ENCODE measurements at places on chromosomes 5 and 9.

- peak; percentile 59 for DNase-seq
Measured at GRCh38 chr9:128558431-128559310, 6.3 kb downstream of the SPTAN1 start.

DNA sequence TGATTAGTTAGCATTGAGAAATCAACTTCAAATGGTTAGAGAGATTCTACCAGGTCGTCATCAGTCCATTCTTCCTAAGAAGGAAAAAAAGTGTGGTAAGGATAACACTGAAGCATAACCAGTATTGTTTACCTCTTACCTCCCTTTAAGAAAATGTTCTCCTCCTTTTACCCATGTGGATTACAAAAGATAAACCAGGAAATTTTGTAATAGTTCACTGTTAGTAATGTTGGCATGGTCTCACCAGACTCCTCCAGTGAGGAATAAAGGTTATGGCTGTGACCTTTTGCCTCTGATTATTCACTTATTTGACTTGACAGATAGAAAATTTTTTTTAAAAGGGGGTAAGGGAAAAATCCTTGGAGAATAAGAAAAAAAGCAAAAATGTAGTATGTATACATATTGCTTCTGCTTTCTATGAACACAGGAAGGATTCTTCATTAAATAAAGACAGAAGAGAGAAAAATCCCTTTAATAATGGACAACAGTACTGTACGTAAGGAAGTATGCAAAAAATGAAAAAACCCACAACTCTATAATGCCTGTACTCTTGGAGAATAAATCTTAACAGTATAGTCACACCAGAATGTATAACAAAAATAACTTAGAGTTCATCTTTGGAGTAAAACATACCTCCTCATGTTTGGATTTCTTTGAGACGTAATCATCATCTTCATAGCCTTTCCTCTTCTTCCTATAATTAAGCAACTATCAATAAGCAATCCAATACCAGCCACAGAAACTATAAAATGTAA lies 18.1 kb downstream of the CCNH start:
- DNase-seq: no peak

- no peak for DNase-seq
Measured at GRCh38 chr5:9124071-9124470, 421.8 kb downstream of the SEMA5A start.

GRCh38 chr5:98570661-98571191 lies 202.7 kb upstream of the RGMB start:
- DNase-seq: no peak

GRCh38 chr5:178116143-178116885 lies 3.0 kb downstream of the N4BP3 start:
- DNase-seq: peak; percentile 55

- DNase-seq: no peak
Measured at GRCh38 chr5:171728686-171729085, 56.9 kb upstream of the SMIM23 start.

GRCh38 chr5:150340614-150341255 lies 16.8 kb upstream of the TCOF1 start:
- DNase-seq: no peak

- DNase-seq: no peak
Measured at GRCh38 chr9:128002959-128003358, 22.2 kb upstream of the EEIG1 start.

DNA sequence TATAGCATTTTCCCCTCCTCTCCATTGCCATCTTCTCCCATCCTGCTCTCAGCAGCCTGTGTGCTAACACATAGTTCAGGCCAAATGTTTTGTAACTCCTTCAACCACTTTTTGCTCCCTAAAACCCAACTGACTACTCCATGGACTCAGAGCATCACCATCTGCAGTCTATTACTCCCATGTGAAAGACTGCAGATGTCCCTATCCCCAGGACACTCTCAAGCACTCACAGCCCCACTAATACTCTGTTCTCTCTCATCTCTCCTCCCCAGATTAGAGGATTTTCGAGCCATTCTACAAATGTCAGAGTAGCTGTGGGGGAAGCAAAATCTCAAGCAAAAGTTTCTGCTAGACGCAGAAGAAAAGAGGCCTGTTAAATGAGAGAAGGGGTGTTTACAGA lies 99.3 kb downstream of the ITGA1 start:
- no peak for DNase-seq

DNA sequence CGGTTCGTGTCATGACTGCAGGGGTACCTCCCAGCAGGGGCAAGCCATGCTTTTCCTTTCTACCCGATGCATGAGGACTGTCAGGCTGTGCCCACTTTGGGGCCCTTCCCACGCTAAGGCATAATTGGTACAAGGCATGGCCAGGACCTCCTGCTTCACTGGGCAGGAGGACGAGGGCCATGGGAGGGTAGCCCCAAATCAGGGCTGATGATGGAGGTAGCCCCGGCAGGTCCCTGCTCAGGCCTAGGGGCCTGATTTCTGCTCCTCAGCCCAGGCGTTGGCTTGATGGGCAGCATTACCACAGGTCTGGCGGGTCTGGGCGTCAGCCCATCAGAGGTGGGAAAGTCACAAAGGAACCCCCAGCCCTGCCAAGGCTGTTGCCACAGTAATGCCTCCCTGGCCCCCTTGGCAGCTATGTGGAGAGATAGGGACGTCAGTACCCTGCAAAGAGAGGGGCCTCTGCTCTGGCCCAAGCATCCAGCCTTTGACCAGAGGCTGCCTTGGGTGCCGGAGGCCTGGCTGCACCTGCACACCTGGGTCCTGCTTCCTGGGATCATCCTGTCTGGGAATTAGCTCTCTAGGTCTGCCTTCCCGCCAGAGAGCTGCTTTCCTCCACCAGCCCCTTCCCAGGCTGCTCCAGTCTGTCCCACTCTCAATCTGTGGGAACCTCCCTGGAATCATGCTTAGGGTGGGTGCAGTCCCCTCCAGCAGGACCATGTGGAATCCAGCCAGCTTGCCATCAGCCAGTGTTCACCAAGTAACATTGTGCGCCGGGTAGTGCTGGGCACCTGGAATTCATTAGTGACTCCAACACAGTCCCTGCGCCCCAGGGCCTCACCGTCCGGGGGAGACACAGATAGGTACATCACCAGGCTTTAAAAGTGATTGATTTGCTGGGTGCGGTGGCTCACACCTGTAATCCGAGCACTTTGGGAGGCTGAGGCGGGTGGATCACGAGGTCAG lies 15.4 kb downstream of the TSPAN17 start:
- no peak for DNase-seq

- no peak for DNase-seq
Measured at GRCh38 chr9:110141227-110141793, 66.6 kb downstream of the C9orf152 start.

GRCh38 chr5:157252711-157253465 lies 13.0 kb upstream of the CYFIP2 start:
- peak; percentile 64 for DNase-seq

DNA sequence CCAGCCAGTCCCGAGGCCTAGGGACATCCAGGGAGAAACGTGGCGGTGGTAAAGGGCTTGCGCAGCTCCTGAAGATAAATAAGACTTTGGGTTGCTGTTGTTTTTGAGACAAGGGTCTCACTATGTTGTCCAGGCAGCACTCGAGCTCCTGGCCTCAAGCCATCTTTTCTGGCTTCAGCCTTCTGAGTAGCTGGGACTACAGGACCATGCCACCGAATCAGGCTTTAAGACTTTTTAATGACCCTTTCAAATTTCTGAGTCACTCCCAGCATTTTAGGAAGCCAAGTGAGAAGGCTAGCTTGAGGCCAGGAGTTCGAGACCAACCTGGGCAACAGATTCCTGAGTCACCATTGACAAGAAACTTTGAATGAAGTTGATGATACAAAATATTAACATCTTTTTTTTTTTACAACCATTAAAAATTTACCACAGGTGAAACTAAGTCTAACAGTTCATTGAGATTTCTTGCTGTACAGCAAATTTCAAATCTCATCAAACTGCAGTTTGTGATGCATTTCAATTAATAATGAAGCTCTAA lies 817 bp upstream of the GNE start:
- peak; percentile 2 for DNase-seq

DNA sequence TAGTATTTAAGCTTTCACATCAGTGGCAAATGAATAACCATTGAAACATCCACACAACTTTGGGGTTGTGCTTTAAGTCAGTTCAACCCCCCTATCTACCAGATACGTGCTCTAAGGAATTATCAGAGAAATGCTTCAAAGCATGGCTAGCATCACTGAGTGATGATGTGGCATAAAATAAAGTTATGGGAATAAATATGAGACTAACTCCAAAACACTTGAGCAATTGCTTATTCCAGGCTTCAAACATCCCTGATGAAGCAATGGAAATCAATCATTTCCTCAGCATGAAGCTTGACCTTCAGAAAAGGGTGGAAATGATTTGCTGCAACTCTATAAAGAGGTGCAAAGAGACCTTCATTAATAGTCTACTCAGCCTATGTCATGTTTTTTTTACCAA lies 292.0 kb upstream of the SMC2 start:
- no peak for DNase-seq

DNA sequence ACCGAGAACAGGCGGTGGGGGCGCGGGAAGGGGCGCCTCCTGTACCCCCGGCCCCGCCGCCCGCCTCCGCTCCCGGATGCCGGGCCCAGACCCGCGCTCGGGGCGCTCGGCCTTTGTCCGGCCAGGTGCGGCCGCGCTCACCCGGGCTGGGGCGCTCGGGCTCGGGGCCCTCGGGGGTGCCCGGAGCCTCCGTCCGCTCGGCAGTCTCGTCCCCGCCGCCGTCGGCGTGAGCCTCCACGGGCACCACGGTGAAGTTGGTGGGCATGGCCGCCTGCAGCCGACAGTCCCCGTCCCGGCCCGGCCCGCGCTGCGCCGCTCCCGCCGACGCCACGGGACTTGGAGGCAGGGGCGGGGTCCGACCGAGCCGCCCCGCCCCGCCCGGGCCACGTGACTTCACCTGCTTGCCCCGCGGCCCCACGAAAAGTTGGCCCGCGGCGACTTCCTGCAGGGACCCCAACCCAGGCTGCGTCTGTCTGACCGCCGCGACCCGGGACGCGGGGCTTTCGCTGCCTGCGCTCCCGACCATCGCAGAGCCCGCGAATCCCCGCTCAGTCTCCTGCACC lies at the start of gene SLC12A7:
Gene SLC12A7 (minus strand): TSS at position 337 of the 563 bp plus-strand sequence. CDS start 72 bp downstream, at position 265.
- DNase-seq: peak; percentile 79

- no peak for DNase-seq
Measured at GRCh38 chr5:13625616-13626198, 318.8 kb downstream of the DNAH5 start.

- DNase-seq: no peak
Measured at GRCh38 chr5:34915856-34916192, 313 bp downstream of the BRIX1 start.

GRCh38 chr5:2758632-2759031 lies 7.2 kb upstream of the IRX2 start:
- DNase-seq: no peak

DNA sequence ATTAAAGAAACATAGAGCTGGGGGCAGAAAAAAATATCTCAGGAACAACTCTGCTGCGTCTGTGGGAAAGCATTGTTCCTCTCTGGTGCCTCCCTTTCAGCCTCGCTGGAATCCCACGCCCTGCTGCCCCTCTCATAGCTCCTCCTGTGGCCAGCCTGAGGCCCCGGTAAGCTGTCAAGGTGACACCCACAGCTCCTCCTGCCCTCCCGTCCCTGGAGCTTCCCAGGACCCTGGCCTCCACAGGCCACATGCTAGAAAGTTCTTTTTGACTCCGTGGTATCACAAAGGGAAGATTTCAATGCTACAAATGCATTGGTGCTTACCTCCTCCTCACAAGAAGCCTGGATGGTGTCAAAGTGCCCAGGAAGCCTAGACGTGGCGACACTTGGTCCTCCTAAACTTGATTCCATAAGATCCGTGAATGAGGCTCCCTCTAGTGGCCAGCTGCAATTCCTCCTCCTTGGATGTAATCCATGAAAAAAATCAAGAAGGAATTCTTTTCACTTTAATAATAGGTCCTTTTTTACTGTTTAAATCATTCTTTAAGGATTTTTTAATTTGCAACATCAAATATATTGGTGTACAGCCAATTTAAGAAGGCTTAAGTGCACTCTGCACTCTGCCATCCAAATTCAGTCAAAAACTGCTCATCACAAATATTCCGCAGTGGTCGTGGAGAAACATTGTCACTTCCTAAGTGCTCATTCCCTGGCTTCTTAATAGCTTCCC lies 104.9 kb downstream of the CFAP90 start:
- DNase-seq: peak; percentile 52

- DNase-seq: no peak
Measured at GRCh38 chr5:54098267-54098666, 212.1 kb downstream of the ARL15 start.

GRCh38 chr9:16575142-16575985 lies 295.1 kb downstream of the BNC2 start:
- no peak for DNase-seq

GRCh38 chr5:178441486-178442270 lies 148.5 kb downstream of the COL23A1 start:
- DNase-seq: no peak

GRCh38 chr9:93620041-93620506 lies 43.7 kb downstream of the PHF2 start:
- DNase-seq: no peak

- no peak for DNase-seq
Measured at GRCh38 chr9:22241024-22241423, 205.6 kb upstream of the DMRTA1 start.

GRCh38 chr9:107375651-107376369 lies 92.7 kb downstream of the RAD23B start:
- DNase-seq: no peak

DNA sequence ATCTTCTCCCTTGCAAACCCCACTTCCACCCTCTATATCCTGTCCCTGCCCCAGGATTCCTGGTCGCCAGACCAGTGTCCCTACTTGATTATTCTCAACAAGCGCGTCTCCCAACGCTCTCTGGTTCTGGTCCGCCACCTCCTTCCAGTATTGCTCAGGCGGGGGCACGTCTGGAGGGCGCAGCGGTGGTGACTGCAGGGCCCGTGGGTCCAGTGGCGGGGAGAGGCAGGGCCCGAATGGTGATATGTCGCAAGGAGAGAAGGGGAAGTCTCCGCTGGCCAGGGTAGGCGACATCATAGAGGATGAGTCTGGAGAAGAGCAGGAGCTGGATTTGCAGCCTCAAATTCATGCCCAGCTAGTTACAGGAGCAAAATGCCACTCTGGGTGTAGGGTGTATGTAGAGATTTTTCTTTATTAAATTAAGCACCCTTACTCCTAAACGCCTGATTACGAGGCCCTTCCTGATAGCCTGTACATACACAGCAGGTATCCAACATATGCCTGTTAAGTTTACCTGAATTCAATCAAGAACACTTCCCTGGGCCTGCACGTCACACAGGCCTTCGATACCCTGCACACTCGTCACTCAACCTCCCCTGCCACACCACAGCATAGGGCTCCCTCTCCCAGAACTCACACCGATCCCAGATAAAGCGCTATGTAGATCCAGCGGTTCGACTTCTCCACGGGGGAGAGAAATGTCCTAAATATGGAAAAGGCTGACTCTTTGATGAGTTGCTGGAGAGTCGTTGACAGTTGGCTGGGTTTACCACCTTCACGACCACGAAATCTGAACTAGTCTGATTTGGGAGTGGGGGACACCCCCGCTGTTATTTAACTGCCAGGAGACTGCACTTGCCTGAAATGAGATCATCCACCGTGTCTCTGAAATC lies 4.8 kb downstream of the MCIDAS start:
- DNase-seq: no peak

DNA sequence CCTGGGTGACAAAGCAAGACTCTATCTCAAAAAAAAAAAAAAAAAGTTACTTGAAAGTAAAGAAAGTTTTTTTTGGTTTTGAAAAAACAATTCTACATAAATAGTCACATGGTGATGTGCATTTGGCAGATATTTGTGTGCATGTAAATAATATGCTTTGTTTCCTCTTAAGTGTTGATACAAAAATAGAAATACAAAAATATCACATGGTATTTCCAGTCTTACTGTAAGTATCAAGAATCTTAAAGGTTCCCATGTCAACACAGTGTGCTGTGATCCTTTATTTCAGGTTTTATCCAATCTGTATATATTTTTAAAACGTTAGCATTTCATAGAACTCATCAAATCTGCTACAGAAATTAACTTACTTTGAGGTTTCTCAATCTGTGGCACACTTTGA lies 521.9 kb downstream of the TLE4 start:
- no peak for DNase-seq
